Omental fat pad (tissue), 4 donors: ENCODE measurements at places on chromosomes 5 and 9.

DNA sequence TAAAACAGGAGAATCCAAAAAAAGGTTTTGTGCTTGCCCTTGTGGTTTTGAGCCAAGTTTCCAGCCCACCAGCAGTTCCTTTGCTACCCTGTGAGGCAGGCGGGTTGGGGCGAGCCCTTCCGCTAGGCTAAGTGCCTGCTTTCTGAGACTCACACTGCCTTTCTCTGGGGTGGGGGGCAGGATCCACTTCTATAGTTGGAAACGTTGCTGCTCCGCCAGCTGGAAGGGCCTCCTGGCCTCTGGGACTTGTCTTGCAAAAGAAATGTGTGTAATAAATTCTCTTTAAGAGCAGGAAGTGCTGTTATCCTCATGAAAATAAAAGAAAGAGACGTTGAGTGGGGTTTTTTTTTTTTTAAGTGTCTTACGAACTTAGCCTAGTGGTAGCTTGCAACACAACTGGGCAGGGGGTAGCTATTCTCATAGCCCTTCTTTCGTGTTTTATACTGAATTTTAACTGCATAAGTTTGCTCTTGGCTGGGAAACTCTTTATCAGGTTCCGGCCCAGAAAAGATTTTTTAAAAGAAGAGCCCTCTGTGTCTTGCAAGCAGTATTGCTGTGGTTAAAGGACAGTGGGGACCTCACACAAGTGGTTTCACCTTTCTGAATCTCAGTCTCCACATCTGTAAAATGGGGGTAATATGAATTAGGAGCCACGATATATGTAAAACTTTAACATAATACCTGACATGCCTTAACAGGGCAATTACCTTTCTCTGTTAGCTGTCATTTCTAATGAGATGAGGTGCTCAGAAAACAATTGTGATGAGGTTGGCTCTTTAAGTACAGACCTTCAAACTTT, 19.8 kb downstream of the JADE2 start:
- no peak for DNase-seq

GRCh38 chr5:56876327-56876726, 33.1 kb upstream of the SETD9 start:
- DNase-seq: no peak

- DNase-seq: no peak
Observed at GRCh38 chr5:153404747-153405146, 85.7 kb upstream of the GRIA1 start.

DNA sequence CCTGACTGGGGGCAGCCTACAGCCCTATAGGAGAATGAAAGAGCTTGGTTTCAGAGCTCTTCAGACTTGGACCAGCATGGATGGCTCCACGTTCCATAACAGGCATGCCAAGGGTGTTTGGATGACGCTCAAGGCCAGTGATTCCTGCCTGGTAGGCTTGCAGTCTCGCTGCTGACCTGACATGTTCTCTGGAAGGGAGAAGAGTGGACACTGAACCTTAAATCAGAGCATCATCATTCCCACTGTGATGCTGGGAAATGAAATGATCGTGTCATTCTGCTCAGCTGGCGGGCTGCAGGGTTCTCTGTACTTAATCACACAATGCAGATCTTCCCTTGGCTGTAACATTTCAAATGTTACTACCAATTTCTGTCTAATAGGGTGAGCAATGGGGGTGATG, 57.0 kb downstream of the CFAP90 start:
- DNase-seq: no peak

DNA sequence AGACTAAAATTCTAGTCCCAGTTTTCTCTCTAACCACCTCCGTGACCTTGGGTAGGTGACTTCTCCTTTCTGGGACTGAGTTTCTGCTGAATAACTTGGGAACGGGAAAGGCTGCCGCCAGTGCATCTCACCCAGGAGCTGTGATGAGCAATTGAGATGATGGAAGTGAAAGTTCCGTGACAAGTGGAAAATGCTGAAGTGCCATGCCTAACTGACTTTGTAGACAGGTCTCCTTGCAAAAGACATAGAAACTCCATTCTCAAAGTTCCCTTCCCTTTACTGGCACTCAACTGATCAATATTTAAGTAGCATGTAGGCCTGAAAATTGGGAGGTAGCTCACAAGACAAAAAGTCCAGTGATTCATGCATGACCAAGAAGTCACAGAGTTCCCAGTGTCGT, 6.3 kb upstream of the ADAM19 start:
- no peak for DNase-seq

DNA sequence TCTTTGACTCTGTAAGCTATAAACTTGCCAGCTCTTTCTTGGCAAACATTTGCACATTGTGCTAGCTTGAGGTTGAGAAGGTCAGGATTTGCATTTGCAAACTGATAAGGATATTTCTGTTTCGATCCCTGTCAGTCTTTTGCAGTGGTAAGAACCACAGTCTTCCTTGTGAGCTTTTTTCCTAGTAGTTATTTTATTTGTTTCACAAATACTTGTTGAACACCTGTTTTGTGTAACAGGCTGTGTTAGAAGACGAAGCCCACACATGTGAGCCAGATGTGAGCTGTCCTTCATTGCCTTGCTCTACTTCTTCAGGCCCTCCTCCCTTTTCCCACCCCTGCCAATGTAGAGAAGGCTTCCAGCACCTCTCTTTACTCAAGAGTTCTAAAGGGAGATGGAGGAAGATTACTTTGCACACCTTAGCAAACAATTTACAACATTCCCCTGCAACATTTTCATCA, 327.0 kb upstream of the KLF4 start:
- DNase-seq: no peak

DNA sequence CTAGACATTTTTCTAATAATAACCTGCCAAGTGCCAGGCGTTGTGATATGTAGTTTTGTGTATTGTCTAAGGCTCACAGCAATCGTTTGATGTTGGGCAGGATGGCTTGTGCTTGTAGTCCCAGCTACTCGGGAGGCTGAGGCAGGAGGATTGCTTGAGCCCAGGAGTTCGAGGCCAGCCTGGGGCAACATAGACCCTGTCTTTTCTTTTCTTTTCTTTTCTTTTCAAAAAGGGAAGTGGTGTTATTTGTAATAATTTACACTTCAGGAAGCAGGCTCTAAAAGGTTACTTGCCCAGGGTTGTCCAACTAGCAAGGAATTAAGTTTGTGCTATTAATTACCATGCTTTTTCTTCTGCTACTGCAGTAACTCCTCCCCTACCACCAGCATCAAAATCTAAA, 3.2 kb downstream of the ZNF131 start:
- DNase-seq: no peak

DNA sequence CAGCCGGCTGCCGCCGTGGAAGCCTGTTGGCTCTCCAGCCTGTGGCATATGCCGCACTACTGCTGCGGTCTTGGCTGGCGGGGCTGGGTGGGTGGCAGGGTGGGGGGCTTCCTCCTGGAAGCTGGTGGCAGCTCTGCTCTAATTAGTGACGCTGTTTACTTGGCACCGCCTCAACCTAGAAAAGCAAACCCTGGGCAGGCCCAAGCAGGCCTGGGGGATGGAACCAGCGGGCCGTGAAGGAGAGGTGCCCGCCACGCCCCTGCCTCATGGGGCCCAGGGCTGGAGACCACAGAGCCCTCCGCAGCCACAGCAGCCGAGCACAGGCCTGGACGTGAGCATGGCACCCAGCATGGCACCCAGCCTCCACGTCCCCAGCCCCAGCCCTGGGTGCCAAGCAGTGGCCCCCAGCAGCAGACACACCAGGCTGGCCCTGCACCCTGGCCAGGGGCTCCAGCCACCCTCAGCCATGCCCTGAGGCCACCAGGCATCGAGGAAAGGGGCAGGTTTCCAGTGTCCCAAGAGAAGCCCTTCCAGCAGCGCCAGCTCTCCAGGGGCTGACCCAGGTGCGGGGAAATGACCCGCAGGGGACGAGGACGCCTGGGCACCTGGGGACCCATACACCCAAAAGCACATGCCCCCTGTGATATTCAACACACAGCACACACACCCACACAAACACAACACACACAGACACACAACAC, 5.4 kb upstream of the CCDC187 start:
- DNase-seq: no peak

DNA sequence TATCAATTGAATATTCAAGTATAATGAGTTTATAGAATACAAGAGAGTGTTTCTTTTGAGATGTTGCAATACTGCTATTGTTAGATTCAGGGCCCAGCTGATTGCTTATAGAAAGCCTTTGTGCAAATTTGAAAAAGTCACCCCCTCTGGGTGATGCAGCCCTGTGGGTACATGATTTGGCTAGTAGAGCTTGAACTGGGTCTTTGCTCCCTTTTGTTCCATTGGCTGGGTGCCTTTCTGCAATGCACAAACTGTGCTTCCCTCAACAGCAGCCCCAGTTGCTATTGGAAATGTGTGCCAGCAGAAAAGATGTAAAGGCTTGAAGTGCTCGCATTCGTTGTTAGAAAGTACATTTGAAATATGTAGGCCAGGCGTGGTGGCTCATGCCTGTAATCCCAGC, 61.8 kb upstream of the CEMIP2 start:
- no peak for DNase-seq

DNA sequence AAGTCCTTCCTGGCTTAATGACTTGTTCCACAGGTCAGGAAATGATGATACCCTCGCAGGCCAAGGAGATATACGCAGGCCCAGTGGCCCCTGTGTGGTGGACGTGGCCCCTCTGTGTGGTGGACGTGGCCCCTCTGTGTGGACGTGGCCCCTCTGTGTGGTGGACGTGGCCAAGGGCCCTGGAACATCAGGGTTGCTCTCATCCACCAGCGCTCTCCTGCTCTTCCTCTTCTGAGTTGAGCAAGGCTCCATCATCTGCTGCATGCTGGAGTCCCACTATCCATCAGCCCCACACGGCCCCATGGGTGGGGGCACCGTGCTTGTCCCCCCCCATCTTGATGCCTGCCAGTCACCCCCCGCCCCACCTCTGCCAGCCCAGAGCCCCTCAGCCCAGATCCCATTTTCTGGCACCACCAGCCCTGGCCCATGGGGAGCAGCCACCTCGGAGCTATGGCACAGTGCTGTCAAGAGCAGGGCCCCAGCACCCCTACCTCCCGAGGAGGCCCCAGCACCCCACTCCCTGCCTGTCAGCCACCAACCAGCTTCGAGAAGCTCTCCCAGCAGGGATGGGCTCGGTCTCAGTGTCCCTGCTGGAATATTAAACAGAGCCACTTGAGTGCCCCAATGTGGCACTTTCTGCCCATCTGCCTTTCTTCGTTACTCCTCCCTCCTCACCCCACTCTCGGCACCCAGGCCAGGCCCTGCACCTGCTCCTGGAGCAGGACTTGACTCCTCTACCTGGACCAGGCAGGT, 8.1 kb downstream of the LRRC14B start:
- no peak for DNase-seq

- no peak for DNase-seq
Observed at GRCh38 chr5:170164921-170165320, 59.2 kb downstream of the FOXI1 start.

- DNase-seq: no peak
Observed at GRCh38 chr5:166363087-166363760, 1928.2 kb upstream of the WWC1 start.

DNA sequence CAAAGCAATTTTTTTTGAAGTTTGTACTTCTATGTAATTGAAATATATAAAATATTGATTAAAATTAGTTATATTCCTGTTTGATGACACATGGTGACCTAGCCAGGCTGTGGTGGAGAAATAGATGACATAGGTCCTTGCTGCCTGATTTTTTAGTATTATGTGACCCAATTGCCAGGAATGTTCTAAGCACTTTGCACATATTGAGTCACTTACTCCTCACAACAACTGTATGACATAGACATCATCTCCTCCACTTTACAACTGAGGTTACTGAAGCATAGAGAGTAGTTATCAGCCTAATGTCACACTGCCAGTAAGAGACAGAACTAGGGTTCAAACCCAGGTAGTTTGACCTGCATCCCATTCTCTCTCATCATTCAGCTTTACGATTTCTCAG, 26.2 kb upstream of the SNX18 start:
- no peak for DNase-seq

- DNase-seq: no peak
Observed at GRCh38 chr5:67998709-67999261, 216.8 kb upstream of the PIK3R1 start.

GRCh38 chr5:16726538-16726946, 109.7 kb upstream of the RETREG1 start:
- DNase-seq: no peak

DNA sequence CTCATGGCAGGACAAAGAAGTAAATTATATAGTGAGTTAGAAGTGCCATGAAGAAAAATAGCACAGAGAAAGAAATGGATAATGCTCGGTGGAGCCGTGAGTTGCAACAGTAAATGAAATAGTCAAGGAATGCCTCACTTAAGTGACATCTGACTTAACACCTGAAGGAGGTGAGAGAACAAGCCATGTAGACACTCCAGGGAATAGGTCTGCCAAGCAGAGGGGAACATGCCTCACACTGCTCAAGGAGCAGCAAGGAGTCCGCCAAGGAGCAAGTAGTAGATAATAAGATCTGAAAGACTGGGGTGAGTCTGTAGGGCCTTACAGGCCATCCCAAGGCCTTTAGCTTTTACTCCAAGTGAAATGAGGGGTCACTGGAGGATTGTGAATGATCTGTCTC, 21.8 kb downstream of the MAPKAP1 start:
- DNase-seq: no peak

DNA sequence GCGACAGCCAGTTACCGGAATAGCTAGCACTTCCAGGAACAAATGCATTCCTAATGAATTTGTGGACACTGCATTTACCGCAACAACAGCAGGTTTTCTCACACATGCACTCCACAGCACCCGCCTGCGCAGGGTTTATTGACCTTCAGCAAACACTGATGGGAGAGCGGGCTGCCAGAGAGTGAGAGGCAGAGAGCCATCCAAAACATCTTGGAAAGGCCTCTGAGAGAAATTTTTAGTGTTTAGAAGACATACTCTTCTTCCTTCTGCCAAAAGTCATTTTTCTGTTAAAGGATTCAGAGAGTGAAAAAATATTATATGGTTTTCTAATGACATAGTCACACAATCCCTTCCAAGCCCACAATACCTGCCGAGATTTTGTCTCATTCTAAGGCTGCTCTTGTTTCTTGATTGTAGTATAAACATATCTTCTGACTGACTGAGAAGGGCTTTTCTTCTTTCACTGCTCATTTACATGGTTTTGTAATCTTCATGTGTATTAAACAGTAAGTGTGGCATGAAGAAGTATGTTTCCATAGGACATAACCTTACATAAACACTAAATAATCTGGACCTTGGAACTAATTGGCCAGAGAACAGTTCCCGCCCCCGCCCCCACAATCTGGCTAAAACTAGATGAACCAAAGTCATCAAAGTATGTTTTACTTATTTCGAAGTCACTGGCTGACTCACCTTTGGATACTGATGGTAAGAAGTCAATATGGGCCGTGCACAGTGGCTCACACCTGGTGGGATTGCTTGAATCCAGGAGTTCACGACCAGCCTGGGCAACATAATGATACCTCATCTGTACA, 432.5 kb upstream of the MEF2C start:
- DNase-seq: no peak

DNA sequence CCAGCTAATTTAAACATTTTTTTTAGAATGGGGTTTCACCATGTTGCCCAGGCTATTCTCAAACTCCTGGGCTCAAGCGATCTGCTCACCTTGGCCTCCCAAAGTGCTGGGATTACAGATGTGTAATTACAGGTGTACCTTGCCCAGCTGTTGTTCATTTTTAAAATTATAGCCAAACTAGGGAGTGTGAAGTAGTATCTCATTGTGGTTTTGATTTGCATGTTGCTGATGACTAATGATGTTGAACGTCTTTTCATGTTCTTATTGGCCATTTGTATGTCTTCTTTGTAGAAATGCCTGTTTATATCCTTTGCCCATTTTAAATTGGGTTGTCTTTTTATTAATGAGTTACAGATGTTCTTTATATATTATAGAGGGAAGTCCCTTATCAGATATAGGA, 31.5 kb downstream of the EHMT1 start:
- DNase-seq: no peak

GRCh38 chr5:148976569-148977381, 86.1 kb downstream of the SH3TC2 start:
- no peak for DNase-seq
